ENCODE measurements at places on chromosomes 13 and 19.

DNA sequence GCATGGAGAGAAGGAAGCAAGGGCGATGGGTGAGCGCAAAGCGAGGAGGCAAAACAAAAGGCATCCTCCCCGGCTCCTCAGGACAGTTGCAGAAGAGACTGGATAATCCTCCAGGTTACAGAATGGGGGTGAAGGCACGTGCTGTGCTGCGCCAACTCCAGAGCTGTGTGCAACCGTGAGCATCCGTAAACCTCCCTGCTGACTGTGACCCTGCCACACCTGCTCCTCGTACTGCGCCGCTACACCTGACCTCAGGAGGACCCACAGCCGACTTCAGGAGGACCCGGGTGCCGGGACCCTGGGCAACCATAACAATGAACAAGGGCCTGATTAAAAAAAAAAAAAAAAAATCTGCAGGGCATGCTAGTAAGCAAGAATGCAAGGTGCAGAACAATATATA lies 68.7 kb downstream of the SLC7A1 start:
- no peak for DNase-seq

DNA sequence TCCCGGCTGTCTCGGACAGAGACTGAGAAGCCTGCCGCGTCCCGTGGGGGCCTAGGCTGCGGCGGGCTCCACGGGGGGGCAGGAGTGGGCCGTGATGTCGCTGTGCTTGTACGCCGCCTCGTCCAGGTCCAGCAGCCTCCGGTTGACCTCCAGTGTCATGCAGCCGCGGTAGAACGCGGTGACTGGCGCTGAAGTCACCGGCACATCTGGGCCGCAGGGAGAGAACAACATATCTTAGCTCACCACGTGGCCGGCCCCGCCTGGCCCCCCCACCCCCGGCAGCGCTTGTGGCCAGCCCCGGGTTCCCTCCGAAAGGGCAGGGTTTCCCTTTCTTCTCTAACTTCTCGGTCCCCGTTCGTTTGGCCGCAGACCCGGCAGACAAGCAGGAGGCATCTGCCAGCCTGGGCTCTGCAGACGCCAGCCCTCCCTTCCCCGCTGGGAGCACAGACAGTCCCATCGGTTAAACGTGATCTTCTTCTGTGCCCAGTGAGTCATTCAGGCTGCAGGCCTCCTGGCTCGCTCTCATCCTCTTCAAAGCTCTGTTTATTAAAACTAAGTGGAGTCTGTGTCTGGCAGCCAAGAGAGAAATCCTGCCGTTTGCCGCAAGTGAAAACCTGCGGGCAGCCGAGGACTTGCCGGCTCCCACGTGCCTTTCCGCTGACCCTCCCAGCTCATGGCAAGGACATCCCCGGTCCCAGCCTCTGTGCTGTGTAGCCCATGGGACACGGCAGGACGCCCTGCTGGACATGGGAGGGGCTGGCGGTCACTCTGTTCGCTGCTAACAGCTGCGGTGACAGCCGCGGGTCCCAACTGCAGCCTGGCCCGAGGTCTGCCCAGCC lies 42.8 kb downstream of the GAS6 start:
- DNase-seq, result no peak

GRCh38 chr19:32138416-32138815 lies 207.0 kb upstream of the ZNF507 start:
- no peak for DNase-seq

DNA sequence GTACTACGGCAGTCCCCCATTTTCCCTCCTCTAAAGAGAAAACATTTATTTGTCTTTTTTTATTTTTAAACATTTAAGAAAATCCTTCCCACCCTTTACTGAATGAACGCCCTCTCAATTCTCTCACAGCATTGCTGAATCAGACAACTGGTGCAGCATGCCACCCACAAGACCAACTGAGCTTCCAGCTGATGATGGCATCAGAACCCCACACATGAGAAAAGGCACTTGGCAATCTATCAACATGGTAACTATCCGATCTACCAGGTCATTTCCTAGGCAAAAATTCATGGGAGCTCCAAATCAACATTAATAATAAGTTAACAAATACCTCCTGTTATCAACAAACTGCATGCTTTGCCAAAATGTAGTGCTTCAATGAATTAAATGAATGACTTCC lies 43.1 kb downstream of the LHFPL6 start:
- DNase-seq, result no peak

GRCh38 chr19:14442891-14443631 lies 10.0 kb downstream of the PKN1 start:
- no peak for DNase-seq

DNA sequence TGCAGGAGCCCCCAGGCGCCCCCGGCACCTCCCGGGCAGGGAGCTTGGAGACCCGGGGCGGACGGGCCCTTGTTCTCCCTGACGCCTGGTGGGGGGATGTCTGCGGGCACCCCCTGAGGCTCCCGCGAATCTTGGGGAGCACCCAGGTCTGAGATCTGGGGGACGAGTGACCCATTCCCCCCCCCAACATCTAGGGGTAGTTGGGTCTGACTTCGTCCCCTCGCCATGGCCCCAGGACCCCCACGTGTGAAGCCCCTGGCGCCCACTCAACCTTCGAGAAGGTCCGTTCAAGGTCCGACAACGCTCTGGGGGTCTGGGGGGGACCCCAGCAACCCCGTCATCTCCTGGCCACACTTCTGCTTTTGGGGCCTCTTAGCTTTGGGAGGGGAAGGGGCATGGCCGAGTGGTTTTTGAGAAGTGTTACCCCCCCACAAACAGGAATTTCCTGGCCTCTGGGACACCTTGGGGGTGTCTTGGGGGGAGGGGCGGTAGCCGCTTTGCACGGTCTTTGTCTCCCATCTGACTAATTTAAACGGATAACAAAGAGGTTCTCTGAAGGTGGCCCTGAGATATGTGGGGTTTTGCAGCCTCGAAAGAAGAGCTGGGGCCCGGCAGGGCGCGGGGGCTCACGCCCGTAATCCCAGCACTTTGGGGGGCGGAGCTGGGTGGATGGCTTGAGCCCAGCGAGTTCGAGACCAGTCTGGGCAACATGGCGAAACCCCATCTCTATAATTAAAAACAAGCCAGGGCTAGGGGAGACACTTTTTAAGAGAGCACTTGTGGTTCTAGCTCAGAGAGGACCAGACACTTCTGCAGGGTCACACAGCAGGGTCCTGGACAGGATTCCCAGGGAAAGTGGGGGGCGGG lies 608 bp downstream of the CNN2 start:
- DNase-seq, result no peak

- peak; percentile 96 for DNase-seq
Observed at GRCh38 chr19:34217952-34218817, 36.2 kb upstream of the GARRE1 start.

- DNase-seq, result no peak
Observed at GRCh38 chr13:106867249-106867648, 299.3 kb upstream of the ARGLU1 start.

DNA sequence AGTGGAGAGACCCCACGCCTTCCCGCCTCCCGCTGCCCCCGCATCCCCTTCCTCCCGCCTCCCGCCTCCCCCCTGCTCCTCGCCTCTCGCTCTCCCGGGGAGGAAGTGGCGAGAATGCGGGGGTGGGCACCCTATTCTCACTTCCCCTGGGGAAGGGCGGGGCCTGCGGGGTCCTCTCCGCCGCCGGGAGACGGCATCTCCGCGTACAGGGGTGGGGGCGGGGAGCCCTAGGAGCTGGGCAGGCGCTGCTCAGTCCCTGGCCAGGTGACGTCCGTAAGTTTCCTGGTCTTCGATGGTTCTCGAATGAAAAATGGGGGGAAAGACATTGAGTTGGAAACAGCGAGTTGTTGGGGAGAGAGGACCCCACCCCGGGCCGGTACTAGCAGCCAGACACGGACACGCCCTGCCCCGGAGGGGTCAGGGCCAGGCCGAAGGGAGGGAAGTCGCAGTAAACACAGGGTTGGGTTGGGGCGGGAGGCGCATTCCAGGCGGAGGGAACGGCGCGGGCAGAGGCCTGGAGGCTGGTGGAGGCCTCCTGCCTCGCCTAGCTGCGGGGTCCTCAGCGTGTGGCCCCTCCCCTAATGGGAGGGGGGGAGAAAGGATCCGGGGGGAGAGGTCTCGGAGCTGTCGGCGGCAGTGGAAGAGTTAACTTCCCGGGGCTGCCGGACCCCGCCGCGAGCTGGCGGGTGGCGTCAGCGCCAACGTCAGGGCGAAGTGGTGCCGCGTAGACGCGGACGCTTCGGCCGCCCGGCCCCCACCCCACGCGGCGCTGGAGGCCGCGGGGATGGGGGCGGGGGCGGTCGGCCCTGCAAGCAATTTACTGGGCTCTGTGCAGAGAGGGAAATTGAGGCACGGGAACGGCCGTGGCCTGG lies 10.4 kb upstream of the JUND start:
- peak; percentile 44 for DNase-seq

GRCh38 chr13:84460989-84461388 lies 578.7 kb upstream of the SLITRK1 start:
- no peak for DNase-seq

GRCh38 chr19:58385313-58385890 lies 1.7 kb upstream of the RPS5 start:
- DNase-seq, result no peak

- peak; percentile 98 for DNase-seq
Observed at GRCh38 chr19:1020868-1021425, at the start of gene TMEM259. Gene TMEM259 (minus strand): TSS chr19:1021123. CDS start chr19:1020996, 127 bp downstream.

- no peak for DNase-seq
Observed at GRCh38 chr13:50635504-50635903, 208.0 kb downstream of the DLEU7 start.

GRCh38 chr19:41223431-41224234 lies 4.6 kb downstream of the AXL start:
- no peak for DNase-seq

GRCh38 chr19:17322854-17323253 lies 11.8 kb downstream of the ANO8 start:
- no peak for DNase-seq

- no peak for DNase-seq
Observed at GRCh38 chr13:89402211-89402610, 1731.0 kb downstream of the SLITRK5 start.

- DNase-seq, result no peak
Observed at GRCh38 chr19:19329126-19329525, 8.5 kb downstream of the MAU2 start.

DNA sequence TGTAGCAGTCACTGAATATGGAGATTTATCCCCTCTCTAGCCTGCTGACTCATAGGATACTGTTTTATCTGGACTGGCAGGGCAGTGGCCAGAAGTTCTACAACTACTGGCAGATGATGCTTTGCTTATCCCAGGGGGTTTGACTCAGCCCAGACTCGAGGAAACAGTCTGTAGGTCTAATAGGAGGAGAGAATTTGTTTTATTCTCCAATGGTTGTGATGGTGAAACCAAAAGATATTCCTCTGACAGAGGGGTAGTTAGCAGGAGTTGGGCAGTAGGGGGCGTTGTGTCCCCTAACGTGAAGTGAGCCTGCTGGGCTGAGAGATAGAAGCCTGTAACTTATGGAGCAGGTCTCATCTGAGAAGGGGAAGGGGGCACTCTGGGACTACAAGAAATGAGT lies 74.9 kb downstream of the WTIP start:
- peak; percentile 3 for DNase-seq

DNA sequence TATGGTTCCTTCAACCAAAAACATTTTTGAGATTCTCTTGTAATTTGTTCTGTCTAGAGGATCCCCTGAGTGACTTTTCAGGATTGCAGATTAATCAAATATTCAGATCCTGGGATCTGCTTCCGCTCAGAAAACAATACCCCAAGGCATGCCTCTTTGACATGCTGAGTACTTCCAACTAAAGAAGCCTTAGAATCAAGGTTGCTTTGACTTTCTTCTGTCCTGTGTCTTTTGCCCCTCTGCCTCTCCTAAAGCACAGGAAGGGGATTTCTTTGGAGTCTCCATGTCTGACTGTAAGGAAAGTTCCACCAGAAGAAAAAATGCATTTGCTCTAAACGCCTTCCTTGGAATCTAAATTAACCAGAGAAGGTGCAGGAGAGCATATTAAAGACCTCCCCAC lies 431.5 kb downstream of the FGF14 start:
- DNase-seq, result no peak

GRCh38 chr19:2221918-2222317 lies 14.2 kb downstream of the PLEKHJ1 start:
- no peak for DNase-seq

DNA sequence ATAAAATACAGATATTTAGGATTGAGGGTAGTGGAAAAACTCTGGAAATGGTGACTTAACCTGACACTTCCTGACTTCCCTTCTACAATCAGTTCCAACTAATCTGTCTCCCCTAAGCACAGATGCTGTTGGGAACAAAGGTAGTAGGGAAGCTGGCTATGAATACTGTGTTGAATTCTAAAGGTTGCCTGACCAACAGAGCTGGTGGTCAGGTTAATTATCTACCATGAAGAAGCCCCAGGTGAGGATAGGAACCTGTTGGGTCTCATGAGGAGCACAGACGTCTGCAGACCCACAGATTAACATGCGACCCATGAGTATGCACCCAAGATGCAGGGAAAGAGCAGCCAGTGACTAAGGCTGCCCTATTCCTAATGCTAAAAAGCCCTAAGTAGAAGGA lies 172.3 kb downstream of the DIAPH3 start:
- DNase-seq, result no peak

GRCh38 chr13:31020996-31021395 lies 88.5 kb downstream of the TEX26 start:
- no peak for DNase-seq

DNA sequence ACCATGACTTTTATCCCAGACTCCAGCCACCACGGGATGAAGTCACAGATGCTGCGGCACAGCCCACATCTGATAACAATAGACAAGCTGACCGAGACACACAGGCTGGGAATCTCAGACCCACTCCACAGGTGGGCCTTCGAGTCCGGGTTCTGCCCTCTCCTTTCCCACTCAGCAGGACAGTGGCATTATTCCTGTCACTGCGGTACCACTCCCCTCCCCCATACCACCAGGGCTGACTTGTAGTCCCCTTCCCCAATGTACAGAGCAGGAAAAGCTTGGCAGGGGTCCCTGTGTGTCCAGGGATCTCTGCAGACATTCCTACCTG lies 179 bp upstream of the AMER2 start:
- DNase-seq, result no peak

DNA sequence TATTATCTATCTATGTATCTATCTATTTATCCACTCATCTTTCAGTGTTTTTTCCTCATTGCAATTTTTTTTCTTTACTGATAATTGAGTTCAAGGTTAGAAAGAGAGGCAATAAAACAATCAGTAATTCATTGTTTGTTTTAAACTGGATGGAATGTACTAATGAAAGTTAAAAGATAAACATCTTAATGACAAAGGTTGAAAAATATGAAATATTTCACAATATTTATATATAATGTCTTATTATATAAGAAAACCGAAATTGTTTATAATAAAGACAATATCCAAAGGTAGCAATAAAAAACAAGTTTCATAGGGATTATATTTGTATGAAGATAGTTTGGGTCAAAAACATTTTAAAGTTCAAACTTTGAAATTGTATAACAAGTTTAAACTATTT lies 1015.5 kb upstream of the MIR17HG start:
- no peak for DNase-seq

- no peak for DNase-seq
Observed at GRCh38 chr19:1249990-1250436, 1.6 kb downstream of the MIDN start.

DNA sequence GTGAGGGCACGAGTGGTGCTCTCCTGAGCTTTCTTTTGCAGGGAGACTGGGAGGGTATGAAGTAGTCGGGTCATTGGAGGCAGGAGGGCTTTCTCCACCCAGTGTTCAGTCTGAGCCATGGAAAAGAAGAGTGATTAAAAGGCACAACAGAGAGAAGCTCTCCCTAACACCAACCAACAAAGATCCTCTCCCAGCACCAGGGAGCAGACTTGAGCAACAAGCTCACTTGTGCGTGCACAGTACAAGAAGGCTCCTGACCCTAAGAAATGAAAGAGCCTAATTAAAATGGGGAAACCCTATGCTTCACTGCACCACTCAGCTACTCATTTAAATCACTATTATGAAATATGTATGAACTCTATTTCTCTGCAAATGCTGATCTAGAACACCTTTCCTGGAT lies 276.3 kb upstream of the SOX21 start:
- DNase-seq, result no peak
